ENCODE measurements at places on chromosomes 1 and 21.

DNA sequence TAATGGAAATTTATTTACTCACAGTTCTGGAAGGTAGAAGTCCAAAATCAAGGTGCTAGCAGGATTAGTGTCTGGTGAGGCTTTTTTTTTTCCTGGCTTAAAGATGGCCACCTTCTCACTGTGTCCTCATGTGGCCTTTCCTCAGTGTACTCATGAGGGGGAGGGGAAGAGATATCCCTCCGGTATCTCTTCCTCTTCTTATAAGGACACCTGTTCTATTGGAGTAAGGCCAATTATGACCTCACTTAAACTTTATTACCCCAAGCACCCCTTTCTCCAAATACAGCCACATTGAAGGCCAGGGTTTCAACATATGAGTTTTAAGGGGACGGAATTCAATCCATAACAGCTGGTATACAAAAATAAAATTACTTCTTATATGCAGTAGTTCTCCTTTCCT lies 203.7 kb upstream of the C1orf87 start:
- DNase-seq = no peak

GRCh38 chr1:58966917-58967740 lies 183.3 kb upstream of the JUN start:
- DNase-seq = no peak

- no peak for DNase-seq
These were observed 60.7 kb downstream of the ACBD3 start for GRCh38 chr1:226125831-226126230.

GRCh38 chr1:219189021-219189824 lies 15.5 kb downstream of the LYPLAL1 start:
- no peak for DNase-seq

DNA sequence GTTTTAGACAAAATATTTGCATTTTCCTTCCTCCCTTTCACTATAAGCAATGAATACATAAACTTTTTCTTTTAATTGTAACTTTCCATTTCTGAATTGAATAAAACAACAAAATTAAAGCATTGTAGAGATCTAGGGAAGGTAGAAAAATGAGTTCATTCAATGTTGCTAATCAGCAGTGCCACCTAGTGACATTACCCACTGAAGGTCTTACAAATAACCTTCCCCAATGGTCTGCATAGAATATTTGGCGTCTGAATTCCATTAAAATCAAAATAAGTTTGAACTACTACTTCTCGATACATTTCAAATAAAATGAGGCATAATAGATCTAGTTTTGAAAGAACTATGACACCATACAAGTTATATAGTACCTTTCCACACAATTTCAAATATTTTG lies 19.6 kb downstream of the FH start:
- no peak for DNase-seq

GRCh38 chr1:174965362-174966007 lies 34.3 kb upstream of the CACYBP start:
- no peak for DNase-seq

DNA sequence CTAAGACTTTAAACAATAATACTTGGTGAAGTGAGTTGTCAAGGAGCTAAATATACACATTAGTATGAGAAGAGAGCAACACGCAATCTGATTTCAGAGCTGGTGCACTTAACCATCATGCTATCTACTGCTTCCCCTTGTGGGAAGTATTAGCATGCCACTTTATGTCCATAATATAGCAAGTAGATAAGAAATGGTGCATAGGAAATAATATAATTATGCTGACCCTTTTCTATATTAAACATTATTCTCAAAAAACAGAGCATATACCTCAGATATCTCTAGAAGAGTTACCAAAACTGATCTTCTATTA lies 63.4 kb downstream of the MAGI3 start:
- no peak for DNase-seq

GRCh38 chr21:14215971-14216641 lies at the start of gene RBM11:
Gene RBM11 (plus strand): TSS chr21:14216157. CDS start chr21:14216187, 30 bp downstream.
- peak; percentile 58 for DNase-seq

GRCh38 chr1:113981962-113982931 lies 3.0 kb downstream of the OLFML3 start:
- DNase-seq = peak; percentile 51

DNA sequence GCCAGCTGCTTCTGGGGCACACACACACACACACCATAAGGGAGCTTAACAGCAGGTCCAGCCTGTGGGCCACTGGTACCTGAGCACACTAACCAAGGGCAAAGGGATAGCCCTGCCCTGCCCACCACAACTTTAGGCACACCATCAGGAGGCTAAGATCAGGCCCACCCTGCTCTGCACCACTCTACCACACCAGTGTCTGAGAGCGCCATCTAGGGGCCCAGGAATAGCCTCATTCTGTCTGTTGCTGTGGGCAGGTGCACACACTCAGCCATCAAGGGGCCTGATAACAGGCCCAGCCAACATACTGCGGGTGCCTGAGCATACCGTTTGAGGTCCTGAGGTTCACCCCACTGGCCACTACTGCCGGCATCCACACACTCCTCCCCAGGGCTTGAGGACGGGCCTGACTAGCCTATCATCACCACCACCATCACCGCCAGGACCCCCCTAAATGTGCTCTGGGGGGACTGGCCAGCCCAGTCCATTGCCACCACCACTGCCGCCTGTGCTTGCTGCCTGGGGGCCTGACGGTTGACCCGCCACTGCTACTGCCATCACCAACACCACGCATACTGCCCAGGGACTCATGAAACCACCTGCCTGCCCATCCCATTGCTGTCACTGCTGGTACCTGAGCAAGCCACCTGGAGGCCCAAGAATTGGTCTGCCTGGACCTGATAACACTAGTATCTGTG lies 31.3 kb downstream of the NSL1 start:
- no peak for DNase-seq

DNA sequence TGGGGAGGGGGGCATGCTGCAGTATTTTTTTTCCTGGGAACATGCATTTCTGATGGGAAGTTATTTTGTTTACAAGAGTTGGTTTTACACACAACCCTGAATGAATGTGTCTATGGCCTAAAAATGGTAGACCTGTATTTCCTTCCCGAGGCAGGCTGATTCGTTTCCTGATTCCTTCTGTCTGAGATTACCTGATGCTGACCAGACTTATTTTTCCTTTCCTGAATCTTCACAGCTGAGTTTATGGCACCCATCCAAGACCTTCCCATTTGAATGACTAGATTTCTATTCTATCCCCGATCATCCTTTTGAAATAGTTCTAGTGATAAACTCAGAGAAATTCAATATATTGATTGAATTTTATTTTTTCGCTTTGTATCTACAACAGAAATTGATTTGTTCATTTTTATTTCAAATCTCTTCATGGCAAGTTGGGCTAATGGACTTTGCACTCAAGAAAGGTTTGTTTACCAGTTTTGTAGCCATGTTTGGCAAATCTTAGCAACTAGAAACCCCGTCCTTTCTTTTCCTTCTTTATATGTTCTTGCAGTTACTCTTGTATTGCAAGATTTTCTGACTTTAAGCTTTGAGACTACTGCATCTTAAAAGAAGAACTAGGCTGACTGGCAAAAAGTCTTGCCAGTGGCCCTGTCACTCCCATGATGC lies 15.9 kb upstream of the PLEKHM2 start:
- DNase-seq = no peak

DNA sequence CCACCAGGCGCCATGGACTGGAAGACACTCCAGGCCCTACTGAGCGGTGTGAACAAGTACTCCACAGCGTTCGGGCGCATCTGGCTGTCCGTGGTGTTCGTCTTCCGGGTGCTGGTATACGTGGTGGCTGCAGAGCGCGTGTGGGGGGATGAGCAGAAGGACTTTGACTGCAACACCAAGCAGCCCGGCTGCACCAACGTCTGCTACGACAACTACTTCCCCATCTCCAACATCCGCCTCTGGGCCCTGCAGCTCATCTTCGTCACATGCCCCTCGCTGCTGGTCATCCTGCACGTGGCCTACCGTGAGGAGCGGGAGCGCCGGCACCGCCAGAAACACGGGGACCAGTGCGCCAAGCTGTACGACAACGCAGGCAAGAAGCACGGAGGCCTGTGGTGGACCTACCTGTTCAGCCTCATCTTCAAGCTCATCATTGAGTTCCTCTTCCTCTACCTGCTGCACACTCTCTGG lies 3.8 kb downstream of the GJB3 start:
- no peak for DNase-seq

DNA sequence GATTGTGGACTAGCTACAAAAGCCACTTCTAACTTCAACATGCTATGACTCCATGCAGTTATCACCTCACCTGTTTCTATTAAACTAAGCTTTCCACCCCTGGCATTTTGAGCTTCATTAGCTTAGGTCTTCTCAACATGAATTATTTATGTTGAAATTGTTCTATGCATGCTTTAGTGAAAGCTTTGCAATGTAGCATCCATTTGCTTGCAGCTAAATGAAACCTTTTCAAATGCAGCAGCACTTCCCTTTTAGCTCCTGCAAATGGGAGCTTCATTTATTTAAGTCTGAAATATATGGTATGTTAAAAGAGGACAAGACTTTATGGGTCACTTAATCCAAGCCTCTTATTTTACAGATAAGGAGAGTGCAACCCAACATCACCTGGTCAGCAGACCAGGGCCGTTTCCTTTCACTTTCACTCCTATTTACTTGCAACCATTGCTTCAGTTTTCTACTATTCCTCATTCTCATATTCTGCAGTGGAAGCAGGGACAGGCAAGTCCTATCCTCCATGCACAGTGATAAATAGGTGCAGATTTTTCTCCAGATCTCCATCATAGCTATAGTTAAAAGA lies 56.4 kb upstream of the SAMSN1 start:
- no peak for DNase-seq

DNA sequence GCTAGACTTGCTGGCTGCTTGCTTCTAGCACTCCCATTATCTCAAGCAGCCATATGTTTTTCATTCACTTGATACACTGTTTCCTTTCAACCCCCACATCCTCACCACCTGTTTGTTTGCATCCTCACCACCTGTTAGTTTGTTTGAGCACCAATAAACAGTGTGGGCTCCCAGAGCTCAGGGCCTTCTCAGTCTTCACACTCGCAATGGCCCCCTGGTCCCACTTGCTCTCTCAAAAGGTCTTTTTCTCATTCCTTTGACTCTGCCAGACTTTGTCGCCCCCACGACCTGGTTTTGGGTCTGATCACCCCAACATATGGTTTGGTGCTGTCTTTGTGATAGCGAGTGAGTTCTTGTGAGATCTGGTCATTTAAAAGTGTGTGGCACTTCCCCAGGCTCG lies 6.2 kb upstream of the PADI4 start:
- DNase-seq = no peak

DNA sequence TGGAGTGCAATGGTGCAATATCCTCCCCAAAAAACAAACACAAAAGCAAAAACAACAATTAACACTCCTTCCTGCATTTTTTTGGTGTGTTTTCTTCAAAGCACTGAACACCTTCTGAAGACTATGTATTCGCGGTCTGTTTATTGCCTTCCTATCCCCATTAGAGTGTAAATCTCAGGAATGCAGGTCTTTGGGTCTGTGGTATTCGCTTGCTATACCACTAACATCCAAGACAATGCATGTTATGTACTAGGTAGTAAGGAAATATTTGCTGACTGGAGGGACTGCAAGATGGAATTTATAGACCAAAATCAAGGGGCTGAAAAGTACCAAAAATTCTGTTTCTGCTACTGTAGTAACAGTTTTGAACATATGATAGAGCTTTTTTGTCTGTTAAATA lies 299.4 kb downstream of the RYR2 start:
- DNase-seq = no peak

DNA sequence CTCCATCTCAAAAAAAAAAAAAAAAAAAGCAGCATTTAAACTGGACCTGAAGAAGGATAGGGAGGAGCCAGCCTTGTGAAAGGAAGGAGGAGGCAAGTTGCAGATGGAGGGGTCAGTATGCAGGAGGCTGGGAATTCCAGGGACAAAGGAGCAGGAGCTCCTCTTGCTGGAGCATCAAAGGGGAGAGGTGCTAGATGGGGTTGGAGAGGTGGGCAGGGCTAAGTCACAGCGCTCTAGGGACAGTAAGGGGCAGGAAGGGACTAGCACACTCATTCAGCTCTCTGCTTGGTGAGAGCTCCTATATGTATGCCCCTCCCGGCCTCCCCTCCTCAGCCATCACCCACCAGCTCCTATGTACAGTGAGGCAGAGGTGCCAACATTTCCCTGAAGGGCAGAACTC lies 26.8 kb downstream of the MAP7D1 start:
- DNase-seq = no peak
